Fibroblast of skin of right biceps (primary cell): ENCODE measurements at places on chromosomes 4 and X.

GRCh38 chr4:25666031-25666630, 10.5 kb downstream of the SLC34A2 start:
- no peak for DNase-seq

DNA sequence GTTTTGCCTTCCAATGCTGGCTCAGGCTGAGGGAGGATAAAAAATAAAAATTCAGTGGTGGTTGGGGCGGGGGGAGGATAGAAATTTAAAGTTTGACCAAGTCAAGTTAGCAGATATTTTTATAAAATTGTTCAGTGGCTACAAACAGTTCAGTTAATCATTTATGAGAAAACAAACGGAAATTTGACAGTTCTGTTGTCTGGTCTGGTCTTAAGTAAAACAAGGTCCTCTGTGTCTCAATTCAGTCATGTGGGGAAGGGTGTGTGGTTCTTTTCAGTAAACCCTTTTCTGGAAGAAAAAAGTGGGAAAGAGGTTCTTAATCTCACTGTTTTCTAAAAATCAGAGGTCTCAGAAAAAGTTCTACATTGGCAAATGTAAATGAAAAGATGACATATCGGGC, 409.1 kb upstream of the SPANXN4 start:
- no peak for DNase-seq

DNA sequence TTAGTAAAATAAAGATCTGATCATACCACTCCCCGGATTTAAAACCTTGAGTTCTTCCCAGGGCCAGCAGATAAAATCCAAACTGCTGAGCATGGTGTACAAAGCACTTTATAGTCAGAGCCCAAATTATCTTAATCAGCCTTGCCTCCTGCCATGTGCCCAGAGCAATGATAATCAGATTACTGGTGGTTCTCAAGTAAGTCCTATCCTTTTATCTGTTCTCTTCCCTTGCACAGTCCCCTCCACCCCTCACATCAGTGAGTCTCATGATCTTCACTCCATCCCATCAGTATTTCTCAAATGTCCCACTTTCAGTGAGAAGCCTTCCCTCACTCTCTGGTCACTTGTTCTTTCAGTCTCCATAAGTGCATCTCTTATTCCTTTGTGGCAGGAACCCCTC, 22.7 kb downstream of the INTS6L start:
- DNase-seq: no peak

DNA sequence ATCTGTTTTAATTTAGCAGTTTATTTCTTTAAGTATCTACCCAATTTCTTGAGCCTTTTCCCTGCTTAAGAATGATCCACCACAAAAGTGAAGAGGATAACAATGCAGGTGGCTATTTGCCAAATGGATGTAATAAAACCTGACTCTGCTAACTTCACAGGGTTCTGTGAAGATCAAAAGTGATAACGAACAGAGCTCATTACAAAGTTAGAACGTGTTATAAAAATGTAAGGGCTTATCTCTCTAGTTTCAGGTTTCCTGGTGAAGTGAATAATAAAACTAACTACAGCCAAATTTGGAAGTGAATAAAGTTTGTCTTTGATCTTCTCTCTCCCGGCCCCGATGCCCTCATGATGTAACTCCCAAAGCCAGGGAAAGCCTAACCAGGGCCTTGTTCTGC, 497.9 kb downstream of the SMARCA1 start:
- DNase-seq: no peak

DNA sequence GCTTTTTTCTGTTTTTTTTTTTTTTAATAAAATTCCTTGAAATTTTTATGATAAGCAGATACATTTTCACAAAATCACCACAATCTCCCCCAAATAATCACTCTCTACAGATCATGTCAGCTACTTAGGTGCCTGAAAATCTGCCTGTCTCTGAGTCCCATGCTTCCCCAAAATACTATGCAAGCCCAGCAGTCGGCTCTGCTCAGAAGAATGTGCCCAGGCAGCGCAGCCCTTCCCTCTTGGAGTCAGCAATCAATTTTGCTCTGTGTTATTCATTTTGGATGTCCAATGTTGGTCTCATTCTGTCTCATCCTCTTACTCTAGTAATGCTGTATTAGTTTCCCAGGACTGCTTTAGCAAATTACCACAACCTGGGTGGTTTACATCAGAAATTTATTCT, 24.9 kb upstream of the C1QTNF7 start:
- no peak for DNase-seq

- peak; percentile 81 for DNase-seq
Observed at GRCh38 chr4:139919521-139919920, 234.5 kb downstream of the MAML3 start.

GRCh38 chrX:43985511-43985910, 12.3 kb upstream of the NDP start:
- no peak for DNase-seq
